ENCODE measurements at places on chromosomes 13 and 19.

- no peak for DNase-seq
Observed at GRCh38 chr13:23288995-23289394, 108.2 kb downstream of the SGCG start.

DNA sequence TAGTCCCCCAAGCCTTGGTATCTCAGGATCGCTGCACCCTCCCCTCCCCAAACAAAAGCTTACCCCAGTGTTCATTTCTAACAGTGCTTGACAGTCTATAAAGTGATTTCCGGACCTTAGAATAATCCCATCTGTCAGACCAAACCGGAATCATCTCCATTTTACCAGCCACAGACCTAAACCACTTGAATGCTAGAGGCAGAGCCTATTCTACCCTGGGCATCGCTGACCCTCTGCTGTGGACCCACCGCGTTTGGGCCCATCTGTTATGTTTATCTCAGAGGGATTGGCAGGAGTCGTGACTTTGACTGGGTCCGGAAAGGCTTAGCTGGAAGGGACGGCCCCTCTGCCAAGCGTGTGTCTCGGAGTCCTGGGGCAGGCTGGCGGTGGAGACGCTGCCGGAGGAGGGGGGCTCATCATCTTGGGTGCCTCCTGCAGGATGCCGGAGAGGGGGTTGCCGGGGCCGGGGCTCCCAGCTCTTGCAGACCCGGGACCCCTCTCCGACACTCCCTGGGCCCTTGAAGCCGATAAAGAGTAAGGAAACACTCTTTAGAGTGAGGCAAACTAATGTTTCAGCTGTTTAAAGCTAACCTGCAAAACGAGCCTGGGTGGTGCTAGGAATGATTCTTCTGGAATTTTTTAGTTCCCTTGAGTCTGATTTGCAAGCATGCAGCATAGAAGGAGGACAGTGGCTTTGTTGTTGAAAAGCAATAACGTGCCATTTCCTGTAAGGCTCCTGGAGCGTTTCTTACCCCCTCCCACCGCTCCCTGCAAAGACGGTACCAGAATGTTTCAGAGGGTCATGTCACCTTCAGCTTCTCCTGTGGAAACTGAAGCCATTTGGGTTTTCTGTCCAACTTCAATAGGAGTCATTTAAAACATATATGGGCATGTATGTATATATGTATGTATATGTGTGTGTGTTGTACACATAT is 1.3 kb downstream of the SLC25A42 start:
- no peak for DNase-seq

DNA sequence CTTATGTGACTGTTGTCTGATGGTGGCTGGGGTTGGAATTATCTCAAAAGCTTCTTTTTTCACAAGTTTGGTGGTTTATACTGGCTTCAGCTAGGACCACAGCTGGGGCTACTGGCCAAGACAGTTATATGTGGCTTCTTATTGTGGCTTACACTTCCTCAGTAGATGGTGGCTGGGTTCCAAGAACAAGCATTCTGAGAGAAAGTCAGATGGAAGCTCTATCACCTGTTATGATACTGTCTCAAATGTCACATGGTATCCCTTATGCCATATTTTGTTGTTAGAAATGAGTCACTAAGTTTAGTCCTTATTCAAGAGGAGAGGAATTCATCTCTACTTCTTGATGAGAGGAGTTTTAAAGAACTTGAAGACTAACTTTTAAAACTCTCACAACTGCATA is 41.6 kb downstream of the NDFIP2 start:
- DNase-seq = peak; percentile 77

DNA sequence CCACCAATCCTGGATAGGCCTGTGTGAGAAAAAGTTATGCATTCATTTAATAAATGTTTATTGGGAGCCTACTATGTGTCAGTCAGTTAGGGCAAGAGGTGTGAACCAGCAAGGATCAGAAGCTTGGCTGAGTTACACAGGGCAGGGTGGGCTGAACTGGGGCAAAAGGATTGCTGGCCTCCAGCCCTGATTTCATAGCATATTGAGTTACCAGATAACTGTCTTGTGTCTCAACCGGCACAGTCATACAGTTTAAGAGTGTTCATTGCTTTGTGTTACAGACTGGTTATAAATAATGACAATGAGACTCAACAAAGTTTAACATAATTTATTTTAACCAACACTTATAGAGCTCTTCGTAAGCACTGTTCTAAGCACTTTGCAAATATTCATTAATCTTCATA is 253.8 kb downstream of the DLEU7 start:
- peak; percentile 91 for DNase-seq

DNA sequence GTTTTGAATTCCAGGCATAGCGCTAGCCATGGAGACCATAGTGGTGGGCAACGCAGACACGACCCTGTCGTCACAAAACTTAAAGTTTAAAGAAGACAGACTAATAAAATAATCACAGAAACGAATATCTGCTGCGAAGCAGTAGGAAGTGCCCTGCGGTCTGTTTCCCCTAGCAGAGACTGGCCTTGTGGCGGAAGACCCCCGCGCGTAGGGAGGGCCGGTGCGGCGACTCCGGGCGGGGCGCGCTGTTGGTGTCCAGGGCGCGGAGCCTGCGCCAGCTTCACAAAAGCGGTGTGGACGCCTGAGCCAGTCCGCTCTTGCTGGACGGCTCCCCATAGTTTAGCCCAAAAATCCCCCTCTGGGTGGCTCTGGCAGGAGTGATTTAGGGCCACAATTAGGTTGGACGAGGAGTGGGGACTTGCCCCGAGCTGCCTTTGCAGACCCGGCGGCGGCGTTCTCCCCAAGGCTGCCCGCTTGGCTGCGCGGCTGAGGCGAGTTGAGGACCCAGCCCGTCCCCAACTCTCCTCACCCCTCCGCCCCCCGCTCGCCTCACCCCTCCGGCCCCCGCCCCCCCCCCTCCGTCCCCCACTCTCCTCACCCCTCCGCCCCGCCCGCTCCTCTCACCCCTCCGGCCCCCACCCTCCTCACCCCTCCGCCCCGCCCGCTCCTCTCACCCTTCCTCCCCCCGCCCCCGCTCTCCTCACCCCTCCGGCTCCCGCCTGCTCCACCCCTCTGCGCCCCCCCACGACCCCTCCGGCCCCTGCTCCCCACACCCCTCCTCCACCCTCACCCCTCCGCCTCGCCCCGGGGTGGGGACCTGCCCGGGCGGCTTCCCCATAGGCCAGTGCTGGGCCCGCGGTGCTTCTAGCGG is 14.2 kb upstream of the LATS2 start:
- DNase-seq = peak; percentile 42

DNA sequence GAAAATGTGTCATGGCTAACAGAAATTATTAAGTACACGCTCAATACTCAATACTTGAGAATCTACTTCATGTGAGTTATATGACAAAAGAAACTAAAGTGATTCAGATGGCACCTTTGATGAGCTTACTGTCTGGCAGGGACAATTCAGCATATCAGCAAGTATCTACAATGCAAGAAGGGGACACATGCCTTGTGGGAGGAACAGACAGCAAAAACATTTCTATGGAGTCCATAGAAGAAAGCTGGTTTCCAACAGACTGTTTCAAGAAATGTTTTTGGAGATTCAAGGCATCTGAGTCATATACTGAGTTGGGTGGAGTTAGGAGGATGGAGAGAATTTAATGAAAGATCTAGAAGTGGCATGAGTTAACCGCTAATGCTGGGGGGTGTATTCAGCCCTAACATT is 54.7 kb downstream of the MBNL2 start:
- peak; percentile 49 for DNase-seq

DNA sequence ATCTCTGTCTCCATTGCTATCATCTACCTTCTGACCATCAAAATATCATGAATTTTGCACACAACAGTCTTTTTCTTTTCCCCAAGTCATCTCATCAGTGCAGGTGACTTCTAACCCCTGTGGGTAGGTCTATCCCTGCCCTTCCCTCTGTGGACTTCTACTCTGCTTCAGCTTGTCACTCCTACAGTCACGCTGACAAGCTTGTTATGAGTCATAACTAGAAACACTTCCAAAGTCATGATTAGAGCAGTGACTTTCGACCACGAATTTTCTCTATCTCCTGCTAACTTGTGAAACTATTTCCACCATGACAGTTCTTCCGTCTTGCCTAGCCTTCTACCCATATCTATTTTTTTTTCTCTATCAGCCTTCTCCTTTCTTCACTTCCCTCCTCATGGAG is 343.7 kb upstream of the ARGLU1 start:
- DNase-seq = no peak

GRCh38 chr13:40109351-40109844 is 453.9 kb downstream of the COG6 start:
- DNase-seq = peak; percentile 94

DNA sequence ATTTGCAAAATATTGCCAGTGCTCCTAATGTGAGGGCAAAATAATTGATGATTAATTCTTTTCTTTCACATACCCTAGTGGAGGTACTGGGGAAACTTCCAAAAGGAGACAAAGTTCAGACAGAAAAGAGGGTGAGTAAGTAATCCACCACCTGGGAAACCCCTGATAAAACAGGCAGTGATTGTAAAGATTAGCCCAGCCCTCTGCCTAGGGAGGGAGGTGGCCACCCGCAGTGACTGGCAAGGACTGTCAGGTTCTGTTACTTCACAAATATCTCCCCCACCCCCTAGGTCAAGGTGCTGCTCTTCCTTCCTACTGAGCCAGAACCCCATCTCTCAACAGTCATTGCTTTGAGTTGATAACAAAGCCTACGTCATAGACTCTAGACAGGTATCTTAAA is 239.7 kb downstream of the DNAJC15 start:
- DNase-seq = no peak

DNA sequence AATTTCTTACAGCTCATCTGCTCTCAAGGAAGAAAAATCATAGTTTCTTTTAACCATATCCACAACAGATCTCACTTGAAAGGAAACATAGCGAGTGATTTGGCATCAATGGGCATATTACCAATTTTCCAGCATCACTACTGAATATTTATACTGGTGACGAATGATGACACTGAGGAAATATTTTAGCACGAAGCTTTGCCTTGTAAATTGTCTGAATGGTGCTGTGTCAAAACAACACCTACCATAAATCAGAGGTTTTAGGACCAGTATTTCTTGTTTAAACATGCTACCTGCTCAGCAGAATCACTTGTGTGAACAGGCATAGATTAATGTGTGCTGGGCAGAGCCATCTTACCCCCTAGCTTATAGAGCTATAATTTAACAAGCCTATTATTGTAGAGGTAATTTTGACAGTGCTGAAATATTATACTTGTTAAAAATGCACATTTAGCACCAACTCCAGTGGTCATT is 146.8 kb downstream of the ABCC4 start:
- peak; percentile 15 for DNase-seq

- DNase-seq = no peak
Observed at GRCh38 chr13:66021846-66022245, 1208.3 kb downstream of the PCDH9 start.

GRCh38 chr13:68439817-68440216 is 1209.7 kb upstream of the PCDH9 start:
- DNase-seq = peak; percentile 14

DNA sequence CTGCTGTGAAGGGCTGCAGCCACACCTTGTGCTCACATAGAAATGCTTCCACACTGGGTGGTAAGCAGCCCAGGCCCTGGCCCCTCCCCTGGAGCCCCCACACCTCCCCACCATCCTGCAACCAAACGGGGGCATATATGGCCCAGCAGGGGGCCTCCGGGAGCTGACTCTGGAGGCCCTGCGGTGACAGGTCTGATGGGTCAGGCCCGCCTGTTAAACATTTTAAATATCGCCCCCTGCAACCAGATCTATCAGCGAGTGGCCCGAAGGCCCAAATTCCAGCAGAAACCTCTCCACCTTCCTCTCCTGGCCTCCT is 48.0 kb upstream of the KATNAL1 start:
- DNase-seq = no peak

DNA sequence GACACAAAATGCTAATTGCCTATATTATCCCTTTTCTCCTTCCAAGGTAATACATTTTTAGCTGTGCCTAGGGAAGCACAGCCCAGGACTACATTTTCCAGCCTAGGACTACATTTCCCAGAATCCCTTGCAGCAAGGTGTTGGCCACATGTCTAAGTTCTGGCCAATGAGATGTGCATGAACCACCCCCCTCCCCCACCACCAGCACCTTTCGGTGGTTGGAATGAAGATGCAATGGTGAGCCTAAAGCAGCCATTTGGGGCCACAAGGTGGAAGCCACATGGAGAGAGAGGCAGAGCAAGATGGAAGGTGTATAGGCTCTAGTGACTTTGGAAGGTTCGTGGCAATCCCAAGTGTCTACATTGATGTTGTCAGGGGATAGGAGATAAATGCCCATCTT is 16.2 kb downstream of the UNC13A start:
- DNase-seq = peak; percentile 43

DNA sequence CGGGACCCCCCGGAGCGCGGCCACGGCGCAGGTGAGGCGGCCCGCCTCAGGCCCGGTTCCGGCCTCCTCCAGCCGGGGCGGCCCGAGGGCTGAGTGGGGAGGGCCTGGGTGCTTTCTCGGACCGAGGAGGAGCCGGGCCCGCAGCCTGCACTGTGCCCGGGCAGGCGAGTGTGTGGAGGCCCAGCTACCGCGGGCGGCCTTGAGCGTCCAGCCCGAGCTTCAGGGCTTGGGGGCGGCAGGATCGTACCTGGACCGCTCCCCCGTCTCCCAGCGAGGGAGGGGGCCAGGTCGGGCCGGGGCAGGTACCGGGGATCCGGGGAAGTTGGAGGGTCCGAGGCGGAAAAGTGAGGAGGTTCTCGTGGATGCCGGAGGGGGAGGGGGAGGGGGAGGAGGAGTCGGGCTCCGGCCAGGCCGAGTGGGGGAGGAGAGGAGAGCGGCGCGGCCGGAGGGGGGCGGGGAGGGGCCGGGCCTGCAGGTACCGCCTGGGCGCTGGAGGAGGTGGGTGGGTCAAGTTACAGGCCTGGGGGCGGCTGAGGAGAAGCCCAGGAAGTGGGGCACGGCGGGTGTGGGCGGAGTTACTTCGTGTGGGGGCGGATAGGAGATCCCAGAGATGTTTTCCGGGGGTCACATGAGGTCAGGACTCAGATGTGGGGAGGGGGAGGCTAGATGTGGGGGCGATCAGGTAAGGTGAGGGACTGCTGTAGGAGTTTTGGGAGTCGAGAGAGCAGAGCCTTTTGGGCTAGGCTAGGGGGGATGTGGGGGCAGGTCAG is 545 bp downstream of the NACC1 start:
- peak; percentile 52 for DNase-seq

DNA sequence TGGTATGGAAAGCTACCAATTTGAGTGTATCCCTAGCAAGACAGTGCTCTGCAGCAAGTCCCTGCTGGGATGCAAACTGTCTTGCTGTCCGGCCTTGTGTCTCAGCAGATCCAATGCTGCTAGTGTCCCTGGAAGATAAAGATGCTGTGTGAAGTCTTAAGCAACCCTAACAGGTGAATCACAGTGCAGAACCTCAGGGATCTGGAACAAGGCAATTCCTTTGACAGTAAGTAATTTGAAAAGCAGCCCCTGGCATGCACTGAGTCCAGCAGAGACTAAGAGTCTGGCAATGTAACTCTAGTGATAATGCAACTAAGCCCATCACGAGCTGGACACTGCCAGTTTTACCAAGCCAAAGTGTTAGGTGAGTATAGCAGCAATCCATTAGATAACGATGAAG is 1.7 kb upstream of the UCHL3 start:
- DNase-seq = no peak

- DNase-seq = no peak
Observed at GRCh38 chr19:38513762-38514167, 80.3 kb downstream of the RYR1 start.

DNA sequence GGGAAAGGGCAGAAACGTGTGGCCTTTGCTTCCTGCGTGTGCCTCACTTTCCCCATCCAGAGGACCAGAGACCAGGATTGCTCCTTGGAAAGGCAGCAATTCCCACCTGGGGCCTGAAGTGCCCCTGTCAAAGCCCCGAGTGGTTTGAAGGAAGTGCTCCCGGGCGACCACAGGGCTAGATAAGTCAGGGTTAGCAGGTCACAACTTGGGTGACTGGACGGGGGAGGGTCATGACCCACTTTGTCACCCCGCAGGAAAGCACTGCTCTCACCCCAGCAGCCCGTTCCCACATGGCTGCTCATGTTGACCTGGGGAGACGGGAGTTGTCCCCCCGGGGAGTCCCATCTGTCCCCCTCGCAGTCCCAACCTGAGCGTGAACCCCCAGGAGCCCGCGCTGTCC is 459 bp downstream of the PRAM1 start:
- DNase-seq = no peak

All from cardiac fibroblast (primary cell).